ENCODE measurements at places on chromosomes 16 and 17.

DNA sequence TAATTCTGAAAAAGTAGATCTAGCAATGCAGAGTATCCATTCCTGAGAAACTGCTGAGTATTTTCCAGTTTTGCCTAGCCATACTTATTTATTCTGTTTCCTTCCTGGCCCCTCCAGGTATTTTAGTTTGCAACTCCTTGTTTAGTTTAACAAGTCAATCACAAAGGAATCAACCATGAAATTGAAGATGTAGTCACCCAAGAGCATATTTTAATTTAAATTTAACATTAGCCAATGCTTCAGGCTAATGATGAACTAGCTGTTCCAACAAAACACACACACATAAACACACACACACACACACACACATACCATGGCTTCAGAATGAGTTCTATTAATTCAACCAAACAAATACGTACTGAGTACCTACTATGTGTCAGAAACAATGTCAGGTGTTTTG, 332.8 kb upstream of the ERCC4 start:
- no peak for DNase-seq

DNA sequence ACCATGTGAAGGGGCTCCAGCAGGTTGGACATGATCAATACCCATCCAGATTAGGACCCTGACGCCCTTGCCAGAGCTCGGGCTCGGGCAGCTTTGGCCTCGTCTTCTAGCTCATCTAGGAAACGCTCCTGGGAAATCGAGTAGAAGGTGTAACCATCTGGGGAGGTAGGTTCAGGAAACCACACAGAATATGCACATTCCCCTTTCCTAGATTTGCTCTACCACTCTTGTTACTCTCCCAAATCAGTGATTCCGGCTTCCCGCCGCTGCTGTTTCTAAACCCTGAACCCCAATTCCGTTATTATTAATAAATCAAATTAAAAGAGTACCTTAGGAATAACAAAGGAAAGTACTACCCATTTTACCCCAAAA, 507 bp downstream of the COA3 start:
- DNase-seq = no peak

- peak; percentile 81 for DNase-seq
These were observed 77.5 kb upstream of the N4BP1 start for GRCh38 chr16:48687421-48688038.

GRCh38 chr16:17222871-17223401, 247.8 kb downstream of the XYLT1 start:
- no peak for DNase-seq

GRCh38 chr17:16516594-16517051, 24.6 kb upstream of the LRRC75A start:
- no peak for DNase-seq

DNA sequence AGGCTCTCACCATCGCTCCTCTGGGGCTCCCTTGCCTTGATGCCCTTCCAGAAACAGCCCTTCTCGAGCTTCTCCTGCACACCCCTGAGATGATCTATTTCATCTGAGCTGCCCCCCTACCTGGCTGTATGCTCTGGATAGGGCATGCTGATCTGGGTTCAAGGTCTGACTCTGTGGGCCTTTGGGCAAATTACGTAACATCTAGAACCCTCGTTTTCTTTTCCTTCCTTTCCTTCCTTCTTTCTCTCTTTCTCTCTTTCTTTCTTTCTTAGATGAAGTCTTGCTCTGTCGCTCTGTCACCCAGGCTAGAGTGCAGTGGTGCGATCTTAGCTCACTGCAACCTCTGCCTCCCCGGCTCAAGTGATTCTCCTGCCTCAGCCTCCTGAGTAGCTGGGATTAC, 20.3 kb downstream of the TNS4 start:
- no peak for DNase-seq

- no peak for DNase-seq
These were observed 34.7 kb upstream of the POLR3E start for GRCh38 chr16:22262460-22262859.

DNA sequence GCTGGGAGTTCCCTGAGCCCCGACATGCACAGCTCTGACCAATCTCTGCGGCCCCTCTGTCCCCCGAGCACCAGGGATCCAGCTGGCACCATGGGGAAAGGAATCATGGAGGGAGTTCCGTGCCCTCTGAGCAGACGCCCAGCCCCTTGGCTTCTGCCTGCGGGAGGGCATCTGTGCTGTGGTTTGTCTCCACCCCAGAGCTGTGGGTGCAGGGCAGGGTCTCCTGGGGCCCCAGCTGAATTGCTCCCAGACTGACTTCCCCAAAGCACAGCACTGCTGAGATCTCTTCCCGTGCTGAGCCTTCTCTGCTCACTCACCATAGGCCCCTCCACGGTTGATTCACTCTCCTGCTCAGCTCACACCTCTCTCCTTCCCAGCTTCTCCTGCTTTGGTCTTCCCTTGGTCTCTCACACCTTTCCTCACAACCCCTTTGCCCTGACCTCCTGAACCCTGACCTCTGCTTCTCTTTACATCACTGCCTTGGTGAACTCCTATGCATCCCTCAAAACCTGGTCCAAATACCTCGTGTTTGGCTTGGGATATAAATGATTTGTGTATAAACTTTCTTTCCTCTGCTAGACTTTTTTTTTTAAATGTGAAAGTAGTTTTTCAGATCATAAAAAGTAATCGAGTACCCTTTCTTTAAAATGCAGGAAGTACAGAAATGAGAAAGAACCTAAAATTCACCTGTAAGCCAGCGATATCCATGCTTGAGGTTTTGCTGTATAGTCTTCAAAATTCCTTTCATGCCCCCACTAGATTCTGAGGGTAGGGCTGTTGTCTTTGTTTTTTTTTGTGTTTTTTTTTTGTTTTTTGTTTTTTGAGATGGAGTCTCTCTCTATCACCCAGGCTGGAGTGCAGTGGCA, 265.3 kb downstream of the SEC14L1 start:
- DNase-seq = no peak

DNA sequence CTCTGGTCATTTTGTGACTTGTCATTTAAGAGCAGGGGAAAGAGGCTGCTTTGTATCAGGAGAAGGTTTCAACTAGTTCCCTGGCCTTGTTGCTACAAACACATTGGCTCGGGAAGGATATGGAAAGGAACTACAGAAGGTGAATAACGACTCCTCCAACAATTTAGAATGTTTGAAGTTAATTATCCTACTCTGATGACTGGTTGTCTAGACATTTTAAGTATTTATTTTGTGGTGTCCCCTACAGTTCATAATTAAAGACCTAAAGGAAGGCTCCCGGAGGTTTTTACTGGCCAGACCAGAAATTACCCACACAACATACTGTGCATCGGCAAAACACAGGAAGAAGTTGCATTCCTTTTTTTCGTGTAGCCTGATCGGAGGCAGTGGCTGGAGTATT, 515.8 kb upstream of the SALL1 start:
- DNase-seq = no peak

- DNase-seq = no peak
These were observed 5.6 kb downstream of the SPHK1 start for GRCh38 chr17:76390003-76390421.

DNA sequence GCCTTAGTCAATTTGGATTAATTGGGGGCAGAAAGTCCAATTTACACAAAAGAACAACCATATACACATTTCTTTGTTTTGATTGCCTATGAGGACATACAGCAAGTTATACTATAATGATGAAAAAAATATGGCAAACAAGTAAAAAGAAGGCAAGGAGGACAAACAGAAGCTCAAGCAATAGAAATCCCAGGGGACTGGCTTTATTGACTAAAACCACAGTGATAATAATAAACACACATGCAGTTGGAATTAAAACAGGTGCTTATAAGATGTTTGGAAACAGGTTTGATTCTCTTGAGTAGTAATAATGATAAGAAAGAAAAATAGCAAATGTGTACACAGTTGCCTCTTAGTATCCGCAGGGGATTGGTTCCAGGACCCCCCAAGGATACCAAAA, 176.4 kb downstream of the SHISA9 start:
- no peak for DNase-seq

DNA sequence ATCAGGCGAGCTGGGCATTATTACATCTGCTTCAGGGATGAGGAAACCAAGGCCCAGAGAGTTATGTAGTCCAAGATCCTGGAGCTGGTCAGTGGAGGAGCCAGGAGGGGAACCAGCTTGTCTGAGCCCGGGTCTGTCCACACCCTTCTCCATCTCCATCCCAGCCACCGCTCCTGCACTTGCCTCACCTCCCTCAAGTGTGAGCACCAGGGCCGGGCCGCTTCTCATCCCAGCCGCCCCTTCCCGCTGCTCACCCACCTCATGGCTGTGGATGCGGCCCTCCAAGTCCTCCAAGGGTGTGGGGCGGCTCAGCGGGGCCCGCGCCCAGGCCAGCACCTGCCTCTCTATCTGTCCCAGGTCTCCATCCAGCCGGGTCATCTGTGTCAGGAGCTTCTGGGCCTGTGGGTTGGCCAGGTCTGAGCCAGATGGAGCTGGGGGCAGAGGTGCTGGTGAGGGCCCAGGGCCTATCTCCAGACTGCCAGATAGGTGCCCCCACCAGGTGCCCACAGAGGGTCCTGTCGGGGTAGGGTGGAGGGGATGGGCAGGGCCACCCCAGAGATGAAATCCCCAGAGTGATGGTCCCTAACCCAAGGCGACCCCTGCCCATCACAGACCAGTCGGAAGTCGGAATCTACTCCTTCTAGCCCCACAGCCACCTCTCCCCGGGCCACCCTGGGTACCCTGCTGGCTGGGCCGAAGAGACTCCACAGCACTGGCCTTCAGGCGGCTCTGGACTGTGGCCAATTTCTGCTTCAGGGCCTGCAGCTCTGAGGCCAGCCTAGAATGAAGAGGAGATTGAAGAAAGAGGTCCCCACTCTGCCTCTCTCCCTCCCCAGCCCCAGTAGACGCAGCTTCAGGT, 9.4 kb downstream of the EVPL start:
- DNase-seq = no peak

DNA sequence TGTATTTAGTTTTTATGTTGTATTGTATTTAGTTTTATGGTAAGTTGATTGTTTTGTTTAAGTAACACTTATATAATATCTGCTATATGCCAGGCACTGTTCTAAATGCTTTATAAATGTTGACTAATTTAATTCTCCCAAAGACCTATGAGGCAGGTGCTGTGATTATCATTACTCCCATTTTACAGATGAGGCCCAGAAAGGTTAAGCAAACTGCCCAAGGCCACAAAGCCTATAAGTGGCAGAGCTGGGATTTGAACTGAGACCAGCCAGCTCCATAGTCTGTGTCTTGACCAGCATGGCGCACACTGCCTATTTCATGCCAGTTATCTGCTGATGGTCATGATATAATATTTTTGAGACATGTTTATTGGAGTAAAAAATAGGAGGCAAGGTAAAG, 24.0 kb downstream of the IL21R start:
- no peak for DNase-seq

GRCh38 chr16:73845238-73846006, 451.2 kb upstream of the PSMD7 start:
- no peak for DNase-seq

DNA sequence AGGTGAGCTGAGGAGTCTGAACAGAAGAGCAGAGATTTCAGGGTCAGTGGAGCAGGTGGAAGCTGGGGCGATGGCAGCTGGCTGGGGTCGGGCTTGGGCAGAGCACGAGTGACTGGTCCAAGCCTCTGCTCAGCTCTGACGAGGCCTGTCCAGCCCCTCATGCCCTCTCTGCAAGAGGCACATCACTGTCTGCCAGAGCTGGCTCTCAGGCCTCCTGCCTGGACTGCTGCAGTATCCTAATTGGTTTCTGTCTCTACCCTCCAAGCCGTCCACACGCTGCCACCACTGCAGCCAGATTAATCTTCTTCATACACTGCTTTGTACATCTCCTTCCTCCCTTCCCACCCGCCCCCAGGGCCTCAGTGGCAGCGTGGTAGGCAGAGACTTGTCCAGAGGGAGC, 25.4 kb downstream of the CACNA1G start:
- DNase-seq = no peak

DNA sequence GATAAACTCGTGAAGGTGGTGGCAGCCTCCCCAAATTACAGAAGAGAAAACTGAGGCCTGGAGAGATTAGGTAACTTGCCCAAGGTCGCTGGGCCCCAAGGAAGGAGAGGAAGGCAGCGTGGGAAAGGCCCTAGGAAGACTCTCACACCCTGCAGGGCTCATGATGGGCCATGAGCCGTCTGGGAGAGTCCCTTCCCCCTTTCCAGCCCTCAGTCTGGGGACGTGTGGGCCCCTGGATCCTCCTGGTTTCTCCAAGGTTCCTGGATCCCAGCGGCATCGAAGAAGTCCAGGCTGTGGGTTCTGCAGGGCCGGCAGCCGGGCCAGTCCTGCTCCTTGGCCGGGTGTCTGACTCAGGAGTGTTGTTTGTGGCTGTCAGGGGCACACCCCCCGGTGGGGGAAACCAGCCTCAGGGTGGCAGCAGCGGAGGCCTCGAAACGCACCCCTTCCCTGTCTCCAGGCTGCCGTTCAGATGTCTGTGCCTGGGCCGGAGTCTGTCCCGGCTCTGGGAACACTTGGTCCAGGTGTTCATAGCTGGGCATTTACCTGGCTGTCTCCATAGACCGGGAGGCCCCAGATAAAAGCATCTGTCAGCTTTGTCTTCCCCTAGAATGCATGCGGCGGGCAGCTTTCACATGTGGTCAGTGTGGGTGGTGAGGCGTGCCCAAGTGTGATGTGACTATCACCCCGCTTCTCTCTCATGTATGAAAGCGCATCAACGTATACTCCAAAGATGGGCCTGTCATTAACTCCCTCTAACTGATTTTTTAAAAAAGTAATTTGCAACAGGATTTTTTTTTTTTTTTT, 3.7 kb upstream of the RAP1GAP2 start:
- DNase-seq = no peak

DNA sequence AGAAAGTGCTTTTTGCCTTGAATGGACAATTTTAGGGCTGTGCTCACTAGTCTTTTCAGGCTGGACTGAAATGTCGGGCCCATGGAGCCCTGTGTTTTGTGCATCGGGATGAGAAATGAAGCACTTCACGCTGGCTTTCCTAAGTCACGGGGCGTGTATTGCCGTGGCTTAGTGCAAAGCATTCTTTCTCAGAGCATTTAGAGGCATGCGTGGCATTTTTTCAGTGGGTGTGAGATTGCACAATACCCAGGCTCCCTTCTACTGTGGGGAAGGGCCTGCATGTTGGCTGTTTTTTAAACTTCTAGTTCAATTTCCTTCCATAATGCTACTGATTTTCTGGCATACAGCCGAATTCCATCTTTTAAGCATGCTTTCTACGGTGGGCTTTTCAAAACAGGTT, 12.6 kb upstream of the POLR3E start:
- DNase-seq = no peak
